ENCODE measurements at places on chromosomes 7 and 10.

GRCh38 chr10:44675387-44675874 lies 235.7 kb upstream of the TMEM72 start:
- no peak for DNase-seq

- no peak for DNase-seq
Observed at GRCh38 chr7:26305869-26306665, 14.4 kb downstream of the SNX10 start.

DNA sequence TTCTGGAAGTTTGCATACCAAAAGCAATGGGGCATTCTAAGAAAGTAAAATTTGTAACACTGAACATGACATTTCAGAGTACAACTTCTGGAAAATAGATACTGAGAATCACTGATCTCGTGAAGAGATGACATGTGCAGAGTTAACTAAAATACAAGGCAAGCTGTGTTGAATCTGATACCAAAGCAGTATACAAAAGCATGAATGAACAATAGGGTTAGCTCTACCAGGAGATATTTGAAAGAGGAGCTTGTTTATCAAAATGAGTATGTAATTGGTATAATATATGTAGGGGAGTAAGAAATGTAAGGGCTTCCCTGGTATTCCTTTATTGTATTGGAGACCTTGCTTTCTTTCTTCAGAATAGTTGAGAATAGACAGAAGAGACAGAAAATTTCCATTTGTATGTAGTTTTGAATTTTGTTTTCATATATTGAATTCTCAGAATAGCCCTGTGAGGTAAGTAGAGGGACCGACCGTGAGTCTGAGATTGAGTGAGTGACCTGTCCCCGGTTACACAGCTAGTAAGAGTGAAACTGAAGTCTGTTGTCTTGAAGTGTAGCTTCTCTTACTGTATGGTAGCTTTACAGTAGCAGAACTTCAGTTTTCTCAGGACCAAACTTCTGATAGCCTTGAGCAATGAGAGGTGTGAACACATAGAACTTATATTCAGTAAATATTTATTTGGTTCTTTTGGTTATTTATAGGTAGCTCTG lies 5.0 kb downstream of the HBP1 start:
- DNase-seq: no peak

GRCh38 chr10:83871187-83872081 lies 267.9 kb upstream of the GHITM start:
- DNase-seq: peak; percentile 68

DNA sequence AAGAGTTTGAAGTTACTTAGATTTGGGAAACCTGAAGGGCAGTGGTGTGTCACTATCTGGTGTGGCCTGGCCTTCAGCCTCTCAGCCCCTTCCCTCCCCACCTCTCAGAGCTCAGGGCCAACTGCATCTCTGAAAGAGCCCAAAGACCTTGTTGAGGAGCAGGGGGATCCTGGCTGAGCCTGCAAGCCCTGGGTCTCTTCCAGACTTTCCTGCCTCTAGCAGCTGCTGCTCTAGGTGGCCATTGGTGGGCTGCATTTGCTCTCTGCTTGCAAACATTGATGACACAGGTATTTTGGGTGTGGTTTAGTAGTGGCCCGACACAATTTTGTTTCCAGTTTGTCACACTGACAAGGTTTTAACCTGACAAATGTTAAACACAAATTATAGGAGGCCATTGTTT lies 3.1 kb upstream of the UPP1 start:
- DNase-seq: peak; percentile 58

DNA sequence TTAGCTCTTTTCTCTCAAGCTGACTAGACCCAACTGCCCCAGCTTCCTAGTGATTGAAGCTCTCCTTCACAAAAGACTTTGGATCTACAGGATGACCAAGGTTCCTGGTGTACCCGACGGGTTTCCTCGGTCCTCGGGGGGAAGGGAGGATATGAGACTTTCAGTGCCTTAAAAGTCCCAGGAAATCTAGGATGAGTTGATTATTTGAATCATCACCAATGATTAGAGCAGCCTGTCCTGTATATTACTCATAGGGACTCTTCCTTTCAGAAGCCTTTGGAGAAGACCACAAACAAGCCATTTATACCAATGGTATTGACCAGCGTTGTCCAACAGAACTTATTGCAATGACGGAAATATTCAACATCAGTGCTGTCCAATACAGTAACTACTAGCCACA lies 6.1 kb upstream of the ACTA2 start:
- no peak for DNase-seq

- no peak for DNase-seq
Observed at GRCh38 chr10:92689663-92690210, at the start of gene HHEX. Gene HHEX (plus strand): TSS chr10:92689955. CDS start chr10:92689987, 32 bp downstream.

DNA sequence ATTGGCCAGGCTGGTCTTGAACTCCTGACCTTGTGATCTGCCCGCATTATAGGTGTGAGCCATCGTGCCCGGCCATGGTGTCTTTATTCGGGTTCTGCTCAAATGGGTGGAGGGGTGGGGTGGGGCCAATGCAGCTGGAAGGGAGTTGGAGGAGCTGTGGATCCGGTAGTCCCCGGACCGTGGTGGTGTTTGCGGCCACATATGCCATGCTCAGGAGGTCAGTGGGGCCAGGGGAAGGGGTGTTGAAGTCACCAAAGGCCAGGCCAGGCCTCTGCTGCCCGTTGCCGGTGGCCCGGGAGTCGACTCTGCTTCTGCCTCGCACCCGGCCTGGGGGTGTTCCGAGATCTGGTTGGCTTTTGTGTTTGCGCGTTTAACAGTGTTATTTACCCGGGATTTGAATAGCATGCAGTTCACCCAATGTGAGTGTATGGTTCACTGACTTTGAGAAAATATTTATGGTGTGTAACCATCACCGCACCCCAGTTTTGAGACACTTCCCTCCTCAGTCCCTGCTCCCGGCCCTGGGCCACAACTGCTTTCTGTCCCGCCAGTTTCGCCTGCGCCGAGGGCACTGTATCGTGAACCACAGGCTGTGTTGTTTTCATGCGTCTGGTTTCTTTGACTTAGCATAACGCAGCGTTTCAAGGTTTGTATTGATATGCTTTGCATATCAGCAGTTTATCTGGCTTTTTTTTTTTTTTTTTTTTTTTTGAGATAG lies 10.7 kb downstream of the INPP5A start:
- no peak for DNase-seq

GRCh38 chr10:92239600-92240288 lies 51.1 kb downstream of the CPEB3 start:
- DNase-seq: no peak

DNA sequence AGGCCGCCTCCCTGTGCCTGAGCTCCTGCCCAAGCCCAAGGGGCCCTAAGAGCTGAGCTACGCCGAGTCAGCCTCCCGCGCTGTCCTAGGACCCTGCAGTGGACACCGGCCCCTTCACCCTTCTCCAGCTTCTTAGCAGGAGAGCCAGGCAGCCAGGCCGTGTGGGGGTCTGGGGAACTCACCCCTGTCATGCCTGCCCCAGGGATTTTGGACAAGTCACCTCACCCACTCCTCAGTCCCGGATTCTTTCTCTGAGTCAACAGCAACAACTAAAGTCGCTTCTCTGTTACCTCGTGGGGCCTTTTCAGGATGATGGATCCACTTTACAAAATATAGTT lies 79.3 kb downstream of the MKI67 start:
- DNase-seq: no peak

DNA sequence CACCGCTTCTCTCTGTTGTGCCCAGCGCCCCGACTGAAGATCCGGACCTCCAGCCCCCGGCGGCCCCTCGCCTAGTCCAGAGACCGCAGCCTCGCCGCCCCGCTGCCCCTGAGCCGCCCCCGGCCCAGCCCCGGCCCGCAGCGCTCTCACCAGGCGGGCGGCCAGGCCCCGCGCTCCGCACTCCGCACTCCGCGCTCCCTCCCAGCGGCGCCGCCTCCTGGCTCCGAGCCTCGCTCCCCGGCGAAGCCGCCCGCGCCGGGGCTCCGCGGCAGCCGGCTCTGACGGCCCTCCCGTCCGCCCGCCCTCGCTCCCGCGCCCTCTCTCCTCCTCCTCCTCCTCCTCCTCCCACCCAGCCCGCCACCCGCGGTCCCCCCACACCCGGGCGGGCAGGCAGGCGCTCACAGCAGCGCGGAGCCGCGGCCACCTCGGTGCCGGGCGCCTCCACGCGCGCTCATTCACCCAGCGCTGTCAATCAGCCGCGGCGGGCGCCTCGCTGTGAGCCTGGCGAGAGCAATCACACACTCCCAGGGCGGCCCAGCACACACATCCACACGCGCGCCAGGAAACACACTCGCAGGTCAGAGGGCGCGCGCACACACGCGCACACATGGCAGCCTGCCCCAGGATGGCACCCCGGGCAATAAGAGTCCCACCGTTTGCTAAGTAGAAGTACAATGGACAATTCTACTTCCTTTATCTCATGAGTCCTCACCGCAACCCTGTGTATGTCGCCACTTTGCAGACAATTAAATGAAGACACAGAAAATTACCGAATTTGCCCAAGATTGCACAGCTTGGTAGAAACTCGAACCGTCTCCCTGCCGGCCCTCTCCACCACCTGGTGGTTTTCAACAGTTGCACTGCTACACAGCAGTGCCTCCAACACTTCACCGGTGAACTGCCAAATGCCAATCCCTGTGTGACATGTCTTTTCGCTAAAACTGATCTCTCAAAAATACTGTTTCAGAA lies at the start of gene PRRT4:
Gene PRRT4, minus strand, starts transcription at position 280 of the 969 bp plus-strand sequence.
- peak; percentile 29 for DNase-seq

DNA sequence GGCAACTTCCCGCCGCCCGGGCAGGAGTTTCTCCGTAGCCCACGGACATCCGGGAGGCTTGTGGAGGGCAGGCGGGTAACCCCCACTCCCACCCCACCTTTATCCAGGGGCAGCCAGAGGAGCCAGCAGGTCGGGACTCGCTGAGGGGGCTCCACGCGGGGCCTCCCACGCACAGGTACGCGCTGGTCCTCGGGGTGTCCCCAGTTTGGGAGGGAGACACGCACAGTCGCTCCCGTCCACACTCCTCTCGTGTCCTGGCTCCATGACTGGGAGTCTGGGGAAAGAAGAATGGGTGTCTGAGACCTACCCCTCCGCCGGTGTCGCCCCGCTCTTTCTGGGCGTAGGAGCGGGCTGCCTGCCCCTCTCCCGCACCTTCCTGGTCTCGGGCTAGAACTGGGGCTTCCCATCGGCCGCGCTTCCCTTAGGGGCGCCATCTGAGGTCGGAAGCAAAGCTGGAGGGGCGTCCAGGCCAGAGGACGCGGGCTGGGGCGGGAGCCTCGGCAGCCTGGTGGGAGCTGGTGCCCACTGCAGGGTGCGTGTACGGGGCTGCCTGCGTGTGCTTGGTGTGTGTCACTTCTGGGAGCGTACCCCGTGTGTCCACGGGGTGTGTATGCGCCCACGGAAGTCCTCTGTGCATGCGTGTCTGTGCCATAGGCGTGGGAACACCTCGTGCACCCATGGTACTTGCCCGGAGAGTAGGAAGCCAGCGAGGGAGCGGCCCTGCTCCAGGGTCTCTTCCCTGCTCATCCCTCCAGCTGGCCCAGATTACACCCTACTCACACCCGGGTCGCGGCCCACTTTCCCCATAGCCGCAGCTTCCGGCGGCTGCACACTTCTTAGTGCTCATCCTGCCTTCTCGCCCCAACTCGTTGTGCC lies 73.0 kb upstream of the LEP start:
- no peak for DNase-seq

DNA sequence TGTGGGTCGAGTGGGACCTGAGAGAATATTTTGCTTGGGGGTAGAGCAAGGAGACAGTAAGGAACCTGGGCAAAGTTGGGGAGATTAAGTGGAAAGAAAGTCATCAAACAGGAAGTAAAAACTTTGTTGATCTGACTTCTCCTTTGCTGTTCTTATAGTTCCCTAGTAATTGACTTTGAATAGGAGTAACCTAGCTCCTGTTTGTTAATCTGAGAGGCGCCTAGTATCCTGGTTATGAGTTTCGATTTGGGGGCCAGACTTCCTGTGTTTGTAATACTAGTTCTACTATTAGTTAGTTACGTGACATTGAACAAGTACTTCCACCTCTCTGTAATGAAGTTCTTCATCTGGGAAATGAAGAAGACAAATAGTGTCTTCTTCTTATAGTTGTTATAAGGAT lies 99.1 kb downstream of the ZNF365 start:
- no peak for DNase-seq
